ENCODE measurements at places on chromosomes 13 and 19.

DNA sequence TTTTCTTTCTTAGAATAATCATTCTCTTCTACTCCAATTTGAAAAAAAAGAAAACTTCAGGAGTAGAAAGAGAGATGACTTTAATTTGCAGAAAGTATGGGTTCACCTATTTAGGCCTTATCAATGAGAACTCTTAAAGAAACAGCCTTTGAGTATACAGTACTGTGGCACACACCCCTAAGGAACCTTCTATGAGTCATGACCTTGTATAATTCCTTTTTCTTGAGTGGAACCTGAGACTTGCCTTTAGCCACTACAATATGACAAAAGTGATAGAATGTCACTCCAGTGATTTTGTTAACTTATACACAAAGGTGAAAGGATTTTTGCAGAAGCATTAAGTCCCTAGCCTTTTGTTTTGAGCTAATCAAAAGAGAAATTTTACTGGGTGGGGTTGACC, 58.7 kb downstream of the ITGBL1 start:
- no peak for DNase-seq

DNA sequence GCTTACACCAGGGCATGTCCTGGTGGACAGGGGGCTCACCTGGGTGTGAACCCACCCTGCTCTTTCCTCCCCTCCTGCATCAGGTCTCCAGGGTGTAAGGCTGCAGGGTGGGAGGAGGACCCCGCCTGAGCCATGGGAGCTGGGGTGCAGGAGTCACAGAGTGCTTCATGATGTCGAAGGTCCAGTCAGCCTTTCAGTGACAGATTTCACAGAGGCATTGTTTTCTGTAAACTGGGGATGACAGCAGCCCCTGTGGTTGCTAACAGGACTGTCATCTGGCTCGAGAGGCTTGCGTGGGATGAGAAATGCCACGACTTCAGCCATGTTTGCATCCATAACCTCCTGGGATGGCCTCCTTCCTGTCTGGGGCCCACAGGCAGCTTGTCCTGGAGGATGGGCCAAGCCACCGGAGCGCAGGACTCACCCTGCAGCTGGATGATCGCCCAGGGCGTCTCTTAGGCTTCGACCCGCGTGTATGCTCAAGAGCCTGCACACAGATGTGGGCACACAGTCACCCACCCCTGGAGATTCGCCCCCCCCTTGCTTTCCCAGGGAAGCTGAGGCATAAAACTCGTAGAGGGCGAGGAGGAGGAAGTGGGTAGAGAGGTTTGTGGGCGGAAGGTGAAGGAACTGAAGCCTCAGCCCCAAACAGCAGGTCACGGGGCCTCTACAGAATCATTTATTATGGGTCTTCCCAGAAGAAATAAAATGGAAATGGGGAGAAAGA, 4.9 kb downstream of the NANOS3 start:
- peak; percentile 30 for DNase-seq

DNA sequence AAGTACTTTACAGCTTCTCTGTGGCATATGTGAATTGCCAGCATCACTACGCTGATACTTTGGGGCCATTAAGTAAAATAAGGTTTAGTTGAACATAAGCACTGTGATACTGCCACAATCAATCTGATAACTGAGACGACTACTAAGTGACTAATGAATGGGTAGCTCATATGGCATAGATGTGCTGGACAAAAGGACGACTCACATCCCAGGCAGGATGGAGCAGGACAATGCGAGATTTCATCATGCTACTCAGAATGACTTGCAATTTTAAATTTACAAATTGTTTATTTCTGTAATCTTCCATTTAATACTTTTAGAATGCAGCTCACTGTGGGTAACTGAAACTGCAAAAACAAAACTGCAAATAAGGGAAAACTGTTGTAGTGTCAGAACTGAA, 13.6 kb downstream of the CCDC122 start:
- DNase-seq: no peak

GRCh38 chr13:109205315-109205714, 575.9 kb downstream of the MYO16 start:
- DNase-seq: no peak

DNA sequence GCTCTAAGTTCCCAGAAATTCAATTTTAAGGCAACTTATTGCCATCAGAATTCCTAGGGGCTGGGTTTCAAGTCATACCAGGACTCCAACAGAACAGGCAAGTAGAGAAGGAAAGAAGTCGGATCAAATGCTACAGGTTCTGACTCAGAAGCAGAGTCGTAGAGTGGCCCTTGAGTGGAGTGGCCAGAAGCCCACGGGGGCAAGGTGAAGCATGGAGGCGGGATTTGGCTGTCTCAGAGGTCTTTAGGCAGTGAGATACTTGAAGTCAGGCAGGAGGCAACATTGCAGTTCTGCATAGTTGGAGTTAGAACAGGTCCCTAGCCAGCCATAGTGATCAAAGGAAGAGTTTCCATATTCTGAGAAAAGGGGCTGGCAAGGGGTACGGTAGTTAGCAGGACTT, 111.6 kb downstream of the NHLRC3 start:
- DNase-seq: no peak

DNA sequence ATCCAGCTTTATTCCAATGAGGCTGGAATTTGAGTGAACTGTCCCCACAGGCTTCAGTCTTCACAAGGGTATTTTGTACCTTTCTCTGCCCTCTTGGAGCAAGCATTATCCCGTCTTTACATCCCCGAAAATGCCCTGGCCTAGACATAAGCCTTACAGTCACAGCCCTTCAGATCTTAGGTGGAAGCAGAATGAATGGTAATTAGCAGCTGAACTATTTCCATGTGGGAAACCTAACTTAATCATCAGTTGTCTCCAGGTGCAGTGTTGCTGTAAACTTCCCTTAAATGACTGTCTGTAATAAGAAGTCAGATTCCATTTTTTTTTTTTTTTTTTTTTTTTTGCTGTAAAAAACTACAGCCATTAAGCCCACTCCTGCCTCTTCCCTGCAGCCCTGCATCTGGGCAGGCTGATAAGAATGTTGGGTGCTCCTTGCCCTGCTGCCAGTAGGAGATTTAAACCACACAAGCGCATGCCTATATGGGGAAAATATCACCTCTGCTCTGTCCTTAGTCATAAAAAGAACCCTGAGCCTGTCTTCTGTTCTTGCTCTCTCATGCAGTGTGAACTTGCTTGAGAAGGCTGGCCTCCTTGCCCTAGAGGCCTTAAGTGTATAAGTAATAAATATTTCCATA, 426.8 kb upstream of the SLITRK5 start:
- DNase-seq: no peak

- DNase-seq: no peak
These were observed 5.4 kb upstream of the C19orf38 start for GRCh38 chr19:10842788-10843187.

GRCh38 chr13:77136902-77137420, 110.0 kb upstream of the FBXL3 start:
- DNase-seq: no peak

DNA sequence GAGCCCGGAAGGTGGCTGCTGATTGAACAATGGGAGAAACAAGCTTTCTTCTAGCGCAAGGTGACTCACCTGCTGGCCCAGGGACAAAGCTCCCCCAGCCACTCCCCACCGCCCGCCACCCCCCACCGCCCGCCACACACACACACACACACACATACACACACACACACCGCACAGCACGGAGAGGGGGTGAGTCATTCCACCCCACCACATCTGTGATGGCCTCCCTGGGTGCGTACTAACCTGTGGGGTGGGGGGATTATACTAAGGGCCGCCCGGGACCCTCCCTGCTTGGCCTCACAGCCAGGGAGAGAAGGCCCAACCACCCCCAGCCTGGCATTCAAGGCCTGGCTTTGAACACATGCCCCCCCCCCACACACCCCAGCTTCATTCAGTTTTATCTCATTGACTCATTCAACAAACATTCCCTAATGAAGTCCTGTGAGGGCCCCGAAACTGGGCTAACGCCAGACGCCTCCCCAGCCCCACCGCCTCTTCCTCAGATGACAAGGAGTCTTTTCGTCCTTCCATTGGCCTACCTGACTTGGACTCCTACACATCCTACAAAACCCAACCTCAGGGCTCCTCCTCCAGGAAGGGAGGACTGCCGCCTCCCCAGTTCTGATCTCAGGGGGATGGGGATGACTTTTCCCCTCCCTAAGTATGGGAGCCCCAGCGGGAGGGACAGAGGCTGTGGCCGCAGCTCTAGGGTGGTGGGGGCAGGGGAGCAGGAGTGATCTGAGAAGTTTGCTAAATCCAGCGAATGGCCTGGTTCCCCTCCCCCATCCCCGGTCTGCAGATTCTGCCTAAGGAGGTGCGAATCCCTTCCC, 5.8 kb upstream of the ONECUT3 start:
- DNase-seq: no peak

DNA sequence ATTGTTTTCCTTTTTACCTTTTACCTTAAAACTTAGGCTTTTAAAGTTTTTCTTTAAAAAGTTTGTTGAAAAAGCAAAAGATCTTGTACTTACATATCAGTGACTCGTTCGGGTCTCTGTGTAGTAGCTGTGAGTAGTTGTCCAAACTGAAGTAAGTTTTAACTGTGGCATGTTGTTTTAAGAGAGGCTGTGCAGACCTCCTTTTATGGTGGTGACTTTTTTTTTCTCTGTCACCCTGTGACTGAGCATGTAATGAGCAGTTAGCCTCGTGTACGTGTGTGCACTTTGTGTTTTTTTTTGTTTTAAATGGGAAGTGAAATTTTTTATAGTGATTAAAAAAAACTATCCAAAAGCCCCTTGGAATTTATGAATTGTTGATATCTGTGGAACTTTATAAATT, at the start of gene GPR183:
Gene GPR183 (minus strand): TSS at position 153 of the 400 bp plus-strand sequence. CDS start 11,254 bp downstream, outside the sequence.
- peak; percentile 79 for DNase-seq

DNA sequence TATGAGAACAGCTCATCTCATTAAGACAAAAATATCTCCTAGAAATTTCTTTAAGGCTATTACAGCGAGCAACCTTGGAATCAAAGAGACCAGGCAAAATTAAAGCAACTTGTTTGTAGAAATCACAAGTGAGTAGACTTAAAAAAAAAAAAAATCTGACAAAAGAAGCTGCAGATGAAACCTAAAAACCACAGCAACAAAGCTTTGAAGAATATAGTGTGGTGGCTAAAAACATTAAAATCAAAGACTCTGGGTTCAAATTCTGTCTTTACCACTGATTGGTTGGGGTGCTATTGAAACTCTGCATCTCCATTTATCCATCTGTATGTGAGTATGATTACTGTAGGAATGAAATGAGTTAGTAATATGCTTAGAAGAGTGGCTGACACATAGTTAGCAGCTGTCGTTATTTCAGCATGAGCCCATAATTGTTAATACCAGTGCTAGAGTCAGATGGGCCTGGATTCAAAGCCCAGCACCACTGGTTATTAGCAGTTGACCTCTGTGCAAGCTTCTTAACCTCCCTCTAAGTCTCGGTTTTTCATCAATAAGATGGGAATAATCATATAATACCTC, 157.6 kb downstream of the FOXO1 start:
- no peak for DNase-seq

GRCh38 chr19:41339936-41340335, 13.8 kb downstream of the TGFB1 start:
- DNase-seq: no peak

DNA sequence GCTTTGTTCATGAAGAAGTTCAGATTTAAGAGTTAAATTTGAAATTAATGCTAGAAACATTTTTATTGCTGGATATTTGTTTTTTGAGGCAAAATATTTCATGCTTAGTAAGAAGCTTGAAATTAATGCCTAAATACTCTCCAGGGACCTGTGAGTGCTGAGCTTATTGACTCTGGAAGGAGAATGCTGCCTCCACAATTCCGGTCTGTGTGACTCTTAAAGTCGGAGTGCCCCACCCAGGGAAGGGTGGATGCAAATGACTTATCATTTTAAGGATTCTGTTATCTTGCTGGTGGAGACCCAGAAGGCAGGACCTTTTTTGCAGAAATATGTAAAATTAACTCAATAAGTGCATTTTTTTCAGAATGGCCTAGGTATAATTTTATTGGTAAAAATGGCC, 143.8 kb upstream of the RXFP2 start:
- no peak for DNase-seq
